Testis (tissue), 5 donors: ENCODE measurements at places on chromosomes 4 and X. TPM values are rescaled to one million over a fixed set of nuclear protein-coding genes. Genes with fewer than 3 reads are reported as not detected.

- DNase-seq, result no peak
Observed at GRCh38 chr4:2300431-2301224, 38.7 kb upstream of the MXD4 start.

DNA sequence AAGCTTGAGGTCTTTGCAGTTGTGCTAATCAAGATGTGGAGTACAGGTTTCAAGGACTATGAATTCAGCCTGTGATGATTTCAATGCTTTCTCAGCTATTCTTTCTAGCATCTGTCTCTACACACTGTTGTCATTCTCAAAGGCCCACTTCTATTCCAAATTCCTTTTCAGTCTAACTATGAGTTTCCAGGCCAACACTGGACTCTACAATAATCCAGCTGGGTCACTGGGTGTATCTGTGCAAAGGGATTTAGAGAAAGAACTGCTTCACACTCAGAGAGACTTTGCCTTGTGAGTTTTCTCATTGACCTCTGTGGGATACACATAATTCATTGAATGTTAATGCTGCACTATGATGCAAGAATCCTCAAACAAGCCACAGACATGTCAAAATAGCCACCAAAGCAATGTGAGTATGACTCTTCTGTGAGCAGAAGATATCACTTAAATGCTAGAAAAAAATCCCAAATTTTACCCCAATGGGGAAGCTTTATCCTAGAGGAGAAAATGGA is 171.8 kb upstream of the CLNK start:
- DNase-seq, result no peak

GRCh38 chrX:105460376-105460775 is 239.9 kb upstream of the TEX13A start:
- no peak for DNase-seq

DNA sequence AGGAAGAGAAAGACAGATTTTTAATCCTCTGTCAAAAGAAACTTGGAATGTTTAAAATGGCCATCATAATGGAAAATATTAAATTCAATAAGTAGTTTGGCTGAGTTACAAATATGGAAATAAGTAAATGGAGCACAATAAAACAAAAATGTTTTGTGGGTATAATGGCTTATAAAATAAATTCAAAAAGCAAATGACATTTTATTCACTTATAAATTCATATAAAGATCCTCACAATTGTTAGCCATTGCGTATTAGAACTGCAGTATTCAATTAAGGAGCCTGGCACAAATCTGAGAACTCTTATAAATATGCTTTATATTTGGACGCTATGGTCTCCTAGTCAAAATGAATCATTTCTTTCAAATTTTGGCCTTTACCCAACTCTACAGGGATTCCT is 339.0 kb upstream of the PABPC4L start:
- no peak for DNase-seq

- peak; percentile 50 for DNase-seq
Observed at GRCh38 chrX:148741441-148741840, 241.0 kb downstream of the AFF2 start.

DNA sequence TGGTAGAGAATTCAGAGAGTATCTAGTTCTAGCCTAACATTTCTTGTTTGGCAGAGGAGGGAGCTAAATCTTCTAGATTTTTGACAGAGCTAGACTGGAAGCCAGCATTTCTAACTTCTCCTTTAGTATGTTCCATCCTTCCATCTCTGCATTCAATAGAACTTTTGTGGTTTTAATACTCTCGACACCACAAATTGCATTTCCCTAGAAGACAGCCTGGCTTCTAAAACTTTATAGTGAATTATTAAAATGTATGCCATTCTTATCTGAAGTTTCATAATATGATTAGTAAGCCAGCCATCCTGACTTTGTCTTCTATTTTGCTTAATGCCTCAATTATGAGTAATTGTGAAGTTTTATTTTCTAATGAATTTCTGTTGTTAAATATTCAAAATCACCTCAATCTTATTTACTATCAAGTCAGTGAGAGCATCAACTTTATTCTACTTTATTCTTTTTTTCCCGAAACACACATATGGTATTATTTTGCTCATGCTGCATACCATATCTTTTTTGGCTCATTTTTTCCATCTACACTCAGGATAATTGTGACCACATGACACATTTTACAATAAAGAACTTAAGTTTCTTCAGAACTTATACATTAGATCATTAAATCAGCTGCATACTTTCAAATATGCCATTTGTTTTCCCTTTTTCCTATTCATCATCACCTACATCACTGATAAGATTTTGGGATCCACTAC is 30.2 kb downstream of the EDNRA start:
- DNase-seq, result no peak

DNA sequence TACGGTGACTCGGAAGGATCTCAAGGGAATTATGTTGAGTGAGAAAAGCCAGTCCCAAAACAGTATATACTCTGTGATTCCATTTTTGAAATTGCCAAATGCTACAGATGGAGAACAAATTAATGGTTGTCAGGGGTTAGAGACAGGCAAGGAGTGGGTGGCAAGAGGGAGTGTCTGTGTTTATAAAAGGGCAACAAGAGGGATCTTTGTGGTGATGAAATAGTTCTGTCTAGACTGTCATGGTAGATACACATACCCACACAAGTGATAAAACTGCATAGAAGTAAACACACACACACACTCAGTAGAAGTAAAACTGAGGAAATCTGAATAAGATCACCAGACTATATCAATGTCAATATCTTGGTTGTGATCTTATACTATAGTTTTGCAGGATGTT is 92.7 kb downstream of the CD99L2 start:
- DNase-seq, result no peak

GRCh38 chrX:132676561-132677186 is 187.8 kb upstream of the MBNL3 start:
- peak; percentile 15 for DNase-seq

DNA sequence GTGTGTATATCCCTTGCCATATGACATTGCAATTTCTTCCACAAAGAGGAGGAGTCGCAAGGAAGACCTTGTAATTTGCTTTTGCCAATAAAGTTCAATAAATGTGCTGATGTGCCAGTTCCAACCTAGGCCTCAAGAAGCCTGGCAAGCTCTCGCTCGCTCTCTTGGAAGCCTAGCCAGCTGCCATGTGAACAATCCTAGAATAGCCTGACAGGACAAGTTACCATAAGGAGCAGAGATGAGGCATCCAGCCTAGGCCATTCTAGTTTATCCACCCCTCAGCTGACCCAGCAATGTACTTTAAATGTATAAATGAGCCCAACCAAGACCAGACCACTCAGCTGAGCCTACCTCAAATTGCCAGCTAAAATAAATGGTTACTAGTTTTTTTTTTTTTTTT is 145.7 kb upstream of the QRFPR start:
- DNase-seq, result no peak

- DNase-seq, result peak; percentile 36
Observed at GRCh38 chr4:75844151-75844662, 58.0 kb downstream of the PPEF2 start.

GRCh38 chr4:25843340-25844097 is 19.3 kb downstream of the SEL1L3 start:
- DNase-seq, result no peak

SGCB gene
- 52.2 TPM for total RNA-seq

SLITRK4 gene
- 2.1 TPM for total RNA-seq

CFAP299 gene
- total RNA-seq, result 18.1 TPM

WDR45 gene
- total RNA-seq, result 52.0 TPM

RAB40A gene
- 29.5 TPM for total RNA-seq

NAP1L3 gene
- 37.2 TPM for total RNA-seq

ADH7 gene
- not detected for total RNA-seq
